ENCODE measurements at places on chromosomes 6 and 20.

- no peak for DNase-seq
Measured at GRCh38 chr20:53529658-53530057, 64.0 kb downstream of the ZNF217 start.

DNA sequence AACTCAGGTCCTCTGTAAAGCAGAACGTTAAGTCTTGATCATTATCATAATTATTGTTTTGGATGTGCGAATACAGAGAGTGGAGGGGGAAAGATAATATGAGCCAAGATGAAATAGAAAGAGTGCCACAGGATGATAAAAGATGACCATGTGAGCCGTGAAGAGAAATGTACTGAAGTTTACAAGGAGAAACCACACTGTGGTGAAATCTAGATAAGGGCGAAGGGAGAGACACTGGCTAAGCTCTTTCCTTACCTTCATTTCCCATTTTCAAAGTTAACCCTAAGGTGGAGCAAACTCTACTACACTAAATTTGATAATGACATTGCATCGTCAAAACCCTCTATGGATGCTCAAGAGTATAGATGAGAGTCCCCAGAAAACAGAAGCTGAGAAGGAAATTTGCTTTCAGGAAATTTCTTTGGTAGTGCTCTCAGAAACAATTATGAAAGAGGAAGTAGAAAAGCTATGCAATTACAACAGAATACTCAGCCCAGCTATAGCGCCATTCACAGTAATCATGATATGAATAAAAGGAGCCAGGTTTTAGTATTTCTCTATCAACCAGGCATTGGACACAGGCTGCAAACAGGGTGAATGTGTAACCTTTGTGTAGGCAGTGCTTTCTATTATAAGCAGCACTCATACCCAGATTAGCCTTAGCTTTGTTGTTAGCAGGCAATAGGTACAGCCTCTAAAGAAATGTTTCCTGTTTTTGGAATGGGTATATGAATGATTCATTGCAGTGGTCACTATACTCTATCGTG is 1080.7 kb downstream of the GRIK2 start:
- DNase-seq, result no peak

- peak; percentile 26 for DNase-seq
Measured at GRCh38 chr20:48740712-48741111, 87.1 kb downstream of the PREX1 start.

DNA sequence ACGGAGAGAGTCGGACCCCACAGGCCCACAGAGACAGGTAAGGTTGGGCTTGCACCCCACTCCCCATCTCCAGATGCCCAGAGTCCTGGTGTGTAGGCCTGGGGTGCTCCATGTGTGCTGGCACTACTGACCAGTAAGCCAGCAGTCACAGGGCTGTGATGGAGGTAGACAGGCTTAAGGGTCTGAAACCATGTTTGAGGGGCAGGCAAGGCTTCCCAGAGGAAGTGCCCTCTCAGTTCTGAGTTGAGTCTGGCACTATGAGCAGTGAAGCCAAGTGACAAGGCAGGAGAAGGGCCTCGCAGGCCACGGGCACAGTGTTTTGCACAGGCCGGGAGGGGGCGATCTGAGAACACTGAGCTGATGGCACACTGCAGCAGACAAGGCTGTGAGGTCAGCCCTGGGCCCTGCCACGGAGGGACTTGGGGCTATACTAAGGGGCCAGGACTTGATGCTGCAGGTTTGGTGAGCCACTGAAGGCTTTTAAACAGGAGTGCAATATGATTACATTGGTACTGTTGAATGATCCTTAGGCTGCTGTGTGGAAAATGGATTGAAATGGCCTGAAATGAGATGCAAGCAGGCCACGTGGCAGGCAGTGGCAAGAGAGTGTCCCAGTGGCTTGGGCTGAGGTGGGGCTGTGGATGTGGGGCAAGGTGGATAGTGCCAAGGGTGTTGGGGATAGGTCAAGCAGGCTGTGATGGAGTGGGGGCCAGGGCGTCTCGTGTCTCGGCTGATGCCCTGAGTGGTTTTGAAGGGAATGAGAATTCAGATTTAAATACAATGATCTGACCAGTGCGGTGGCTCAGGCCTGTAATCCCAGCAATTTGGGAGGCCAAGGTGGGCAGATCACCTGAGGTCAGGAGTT is 20.3 kb downstream of the TTBK1 start:
- peak; percentile 83 for DNase-seq

- no peak for DNase-seq
Measured at GRCh38 chr6:13139119-13139518, 189.2 kb downstream of the TBC1D7 start.

DNA sequence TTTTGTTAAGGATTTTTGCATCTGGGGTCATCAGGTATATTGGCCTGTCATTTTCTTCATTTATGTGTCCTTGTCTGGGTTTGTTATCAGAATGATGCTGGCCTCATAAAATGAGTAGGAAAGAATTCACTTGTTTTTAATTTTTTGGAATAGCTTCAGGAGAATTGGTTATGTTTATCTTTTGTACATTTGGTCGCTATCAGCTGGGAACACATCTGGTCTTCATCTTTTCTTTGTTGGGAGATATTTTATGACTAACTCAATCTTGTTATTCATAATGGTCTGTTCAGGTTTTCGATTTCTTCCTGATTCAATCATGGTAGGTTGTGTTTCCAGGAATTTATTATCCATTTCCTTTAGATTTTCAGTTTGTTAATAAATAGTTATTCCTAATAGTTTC is 207.5 kb upstream of the ASCC3 start:
- DNase-seq, result no peak

DNA sequence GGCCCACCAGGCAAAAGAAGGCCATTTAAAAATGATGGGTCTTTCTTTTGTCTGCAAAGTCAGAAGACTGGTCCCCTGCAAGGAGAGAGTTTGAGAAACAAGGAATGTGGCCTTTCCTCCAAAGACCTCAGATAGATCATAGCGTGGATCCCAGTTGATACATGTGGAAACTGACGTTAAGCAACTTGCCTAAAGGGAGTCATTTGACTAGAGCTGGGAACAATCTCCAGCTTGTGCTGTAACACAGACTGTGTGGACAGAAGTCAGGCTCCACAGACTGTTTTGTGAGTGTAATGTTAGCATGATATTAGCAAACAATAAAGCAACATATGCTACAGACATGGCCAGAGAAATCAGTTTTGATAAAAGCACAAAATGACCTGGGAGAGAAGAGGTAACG is 140.4 kb upstream of the CITED2 start:
- DNase-seq, result no peak

- DNase-seq, result no peak
Measured at GRCh38 chr20:35003211-35004031, 47.8 kb downstream of the MYH7B start.

Measured in OCI-LY7 (cell line).